ENCODE measurements at places on chromosomes 16 and 17. TPM values are rescaled to one million over a fixed set of nuclear protein-coding genes. Genes with fewer than 3 reads are reported as not detected.

GRCh38 chr17:80212511-80212910 lies 7.6 kb downstream of the SGSH start:
- no peak for DNase-seq

- no peak for DNase-seq
Measured at GRCh38 chr17:39660397-39661385, 4.5 kb upstream of the TCAP start.

DNA sequence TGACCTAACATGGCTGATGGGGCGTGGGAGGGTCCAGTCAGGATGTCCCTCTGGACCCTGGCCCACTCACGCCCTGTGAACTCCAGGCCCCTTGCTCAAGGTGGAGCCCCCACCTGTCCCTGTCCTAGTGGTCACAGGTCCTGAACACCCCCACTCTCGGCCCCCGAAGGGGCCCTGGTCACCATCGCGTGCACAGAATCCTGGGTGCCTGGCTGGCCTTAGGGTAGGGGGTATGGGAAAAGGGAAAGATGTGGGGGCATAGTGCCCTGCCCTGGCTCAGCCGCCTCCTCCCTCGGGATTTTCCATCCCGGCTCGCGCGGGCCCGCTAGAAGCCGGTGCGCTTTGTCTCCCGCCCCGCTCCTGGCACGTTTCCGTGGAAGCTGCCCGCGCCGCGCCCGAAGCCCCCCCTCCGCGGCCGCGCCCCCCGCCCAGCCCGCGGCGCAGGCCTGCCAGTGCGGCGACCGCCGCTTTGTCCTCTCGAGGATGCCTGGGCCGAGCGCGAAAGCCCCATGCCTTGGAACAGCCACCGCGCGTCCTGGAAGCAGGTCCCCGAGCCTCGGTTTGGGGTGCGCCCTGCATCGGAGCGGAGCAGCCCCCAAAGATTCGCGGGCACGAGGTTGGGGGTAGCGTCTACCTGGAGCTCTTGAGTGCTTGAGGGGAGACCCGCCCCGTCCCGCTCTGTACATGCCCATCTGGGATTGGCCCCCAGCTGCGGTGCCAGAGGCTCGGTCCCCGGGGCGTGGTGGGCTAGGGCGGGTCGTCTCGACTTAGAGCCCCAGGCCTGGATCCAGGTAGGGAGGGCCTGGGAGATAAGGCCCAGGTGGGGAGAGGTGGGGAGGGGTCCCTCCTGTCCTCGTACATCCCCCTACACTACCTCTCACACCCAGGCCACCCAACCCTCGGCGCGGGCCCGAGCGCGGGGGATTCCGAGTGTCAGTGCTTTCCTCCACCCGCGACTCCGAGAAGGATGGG lies 1.3 kb downstream of the SMPD3 start:
- DNase-seq: no peak

Gene TMC7
- 0.30 TPM for polyA plus RNA-seq

Gene TPSG1
- polyA plus RNA-seq: not detected

DNA sequence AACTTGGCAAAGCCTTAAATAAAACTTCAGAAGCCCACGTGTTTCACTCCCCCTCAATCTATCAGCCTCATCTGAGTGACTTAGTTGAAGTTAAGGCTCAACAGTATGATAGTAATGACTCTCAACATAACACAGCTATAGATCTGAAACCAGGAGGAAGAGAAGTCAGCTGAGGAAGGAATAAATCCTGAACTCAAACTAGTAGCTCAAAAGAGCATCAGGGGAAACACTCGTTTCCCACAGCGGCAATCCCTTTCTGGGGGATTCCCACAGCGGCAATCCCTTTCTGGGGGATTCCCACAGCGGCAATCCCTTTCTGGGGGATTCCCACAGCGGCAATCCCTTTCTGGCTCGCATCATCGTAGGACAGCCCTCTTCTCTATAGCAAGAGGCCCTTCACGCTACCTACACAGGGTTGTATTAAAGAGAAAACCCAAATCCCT lies 56.8 kb downstream of the ZZEF1 start:
- DNase-seq: no peak

DNA sequence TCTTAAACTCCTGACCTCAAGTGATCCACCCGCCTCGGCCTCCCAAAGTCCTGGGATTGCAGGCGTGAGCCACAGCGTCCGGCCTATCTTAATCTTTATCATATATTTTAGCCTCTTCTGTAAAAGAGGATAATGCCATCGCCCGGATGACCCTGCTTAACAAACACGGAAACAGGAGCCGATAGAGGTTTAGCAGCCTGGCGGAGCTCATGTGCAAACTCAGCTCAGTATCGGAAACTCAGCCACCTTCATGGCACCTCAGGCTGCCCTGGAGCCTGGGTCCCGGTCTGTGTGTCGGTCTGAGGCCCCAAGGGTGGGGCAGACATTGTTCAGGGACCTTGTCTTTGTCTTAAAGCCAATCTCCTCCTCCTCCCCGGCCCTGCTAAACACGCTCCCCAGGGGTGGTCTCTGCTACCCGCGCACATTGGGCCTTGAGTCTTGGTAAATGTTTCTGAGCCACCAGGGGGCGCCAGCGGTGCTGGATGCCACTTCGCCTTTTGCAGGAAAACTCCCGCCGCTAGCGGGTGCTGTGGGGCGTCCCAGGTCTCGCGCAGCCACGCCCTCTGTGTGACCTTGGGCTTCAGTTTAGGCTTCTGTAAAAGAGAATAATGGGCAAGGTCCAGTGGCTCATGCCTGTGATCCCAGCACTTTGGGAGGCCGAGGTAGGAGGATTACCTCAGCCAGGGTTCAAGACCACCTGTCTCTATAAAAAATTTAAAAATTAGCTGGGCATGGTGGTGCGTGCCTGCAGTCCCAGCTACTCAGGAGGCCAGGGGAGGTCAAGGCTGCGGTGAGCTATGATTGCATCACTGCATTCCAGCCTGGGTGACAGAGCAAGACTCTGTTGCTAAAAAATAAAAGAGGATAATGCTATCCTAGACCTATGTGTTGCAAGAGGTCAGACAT lies 2.7 kb downstream of the CETP start:
- DNase-seq: peak; percentile 92

DNA sequence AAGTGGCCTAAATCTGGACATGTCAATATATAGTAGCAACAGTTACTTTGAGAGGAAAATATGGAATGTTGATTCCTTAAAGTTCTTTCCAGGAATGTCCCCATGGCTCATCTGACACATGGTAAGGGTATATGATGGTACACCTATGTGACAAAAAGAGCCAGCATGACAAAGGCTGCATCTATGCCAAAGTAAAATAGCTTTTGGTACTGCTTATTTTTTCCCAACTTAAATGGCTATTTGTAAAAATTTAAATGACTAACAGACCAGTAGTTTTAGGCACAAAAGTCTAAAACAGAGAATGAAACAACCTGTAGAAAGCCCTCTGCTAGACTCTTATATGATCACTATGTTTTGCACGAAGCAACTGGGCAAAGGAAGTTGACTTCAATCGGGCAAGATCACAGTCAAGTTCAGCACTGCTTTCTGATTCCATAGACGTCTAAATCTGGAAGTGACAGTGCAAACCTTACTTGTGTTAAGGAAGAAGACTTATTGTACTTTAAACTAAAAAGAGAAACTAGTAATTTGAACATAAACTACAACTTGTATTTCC lies 135.1 kb downstream of the SKAP1 start:
- DNase-seq: peak; percentile 12

DNA sequence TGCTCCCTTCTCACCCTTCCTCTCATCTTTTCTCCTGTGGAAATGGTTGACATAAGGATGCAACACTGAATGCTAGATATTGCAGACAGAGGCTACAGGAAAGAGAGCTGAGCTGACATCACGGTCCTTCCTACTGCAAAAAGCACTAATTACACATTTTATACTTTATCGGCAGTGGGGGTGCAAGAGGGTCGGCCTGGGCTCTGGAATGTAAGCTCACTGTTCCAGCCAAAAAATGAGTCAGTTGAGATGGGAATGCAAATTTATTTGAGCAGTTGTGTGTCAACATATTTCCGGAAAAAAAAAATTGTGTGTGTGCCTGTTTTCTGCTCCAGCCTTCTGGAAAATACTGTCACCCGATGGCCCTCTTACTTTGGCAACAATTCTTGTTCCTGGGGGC lies 14.1 kb upstream of the MRTFB start:
- DNase-seq: peak; percentile 16

DNA sequence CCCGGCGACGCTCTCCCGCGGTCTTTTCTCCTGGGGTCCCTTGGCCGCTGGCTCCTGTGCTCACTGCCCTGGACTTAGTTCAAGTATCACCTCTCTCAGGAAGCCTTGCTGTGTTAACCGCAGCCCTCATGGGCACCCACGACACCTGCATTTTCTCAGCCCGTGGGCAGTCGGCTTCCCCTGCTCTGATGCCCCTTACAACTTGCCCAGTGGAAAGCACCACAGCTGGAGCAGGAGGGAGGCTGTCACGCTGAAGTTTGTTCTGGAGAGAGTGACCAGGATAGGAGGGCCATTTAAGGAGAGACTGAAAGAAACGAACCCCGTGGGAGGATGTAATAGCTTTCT lies 395 bp downstream of the STXBP4 start:
- DNase-seq: no peak

- peak; percentile 48 for DNase-seq
Measured at GRCh38 chr16:29951625-29952365, 10.1 kb upstream of the TMEM219 start.

Gene MIEF2
- 7.5 TPM for polyA plus RNA-seq

Gene ZFPM1
- polyA plus RNA-seq: 10.6 TPM

Gene ST6GALNAC2
- polyA plus RNA-seq: 3.9 TPM

DNA sequence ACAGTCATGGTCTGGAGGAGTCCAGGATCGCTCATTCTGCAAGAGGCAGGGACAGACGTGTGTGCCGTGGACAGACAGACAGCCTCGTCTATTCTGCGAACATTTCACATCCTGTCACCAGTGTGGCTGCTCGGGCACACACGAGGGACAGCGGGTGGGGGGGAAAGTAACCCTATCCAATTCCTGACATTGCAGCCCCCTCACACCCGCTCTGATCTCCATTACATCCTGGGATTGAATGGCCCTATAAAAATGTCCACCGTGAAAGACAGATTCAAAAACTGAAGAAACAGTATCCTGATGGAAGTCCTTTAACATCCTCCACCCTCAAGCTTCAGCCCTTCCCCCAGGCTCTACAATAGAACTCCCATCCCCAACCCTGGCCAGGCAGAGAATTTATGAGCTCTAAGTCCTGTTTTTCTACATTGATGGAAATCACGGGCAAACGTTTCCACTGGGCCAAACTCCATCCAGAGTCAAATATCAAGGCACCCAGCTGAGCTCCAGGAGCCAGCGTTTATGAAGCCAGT lies 39.4 kb downstream of the HS3ST3A1 start:
- DNase-seq: no peak

DNA sequence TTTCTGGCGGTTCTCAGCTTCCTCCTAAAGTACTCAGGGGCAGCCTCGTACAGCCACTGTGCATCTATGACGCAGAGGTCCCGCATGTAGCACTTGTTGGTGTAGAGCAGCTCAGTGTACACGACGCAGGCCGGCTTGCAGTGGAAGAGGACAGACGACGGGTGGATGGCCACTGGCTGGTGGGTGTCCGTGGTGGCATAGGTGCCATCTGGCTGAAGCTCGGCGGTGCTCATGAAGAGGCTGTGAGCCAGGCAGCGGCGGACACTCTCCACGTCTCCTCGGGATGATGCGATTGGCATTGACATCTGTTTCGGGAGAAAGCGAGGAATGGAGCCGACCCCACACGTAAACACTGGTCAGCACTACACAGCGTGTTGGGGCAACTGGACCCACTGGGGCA lies 5.3 kb upstream of the C1QBP start:
- DNase-seq: no peak

Gene RAMP2
- polyA plus RNA-seq: 19.2 TPM

- DNase-seq: no peak
Measured at GRCh38 chr16:29734786-29735185, 11.0 kb downstream of the C16orf54 start.

GRCh38 chr17:57099165-57099564 lies 14.1 kb downstream of the AKAP1 start:
- no peak for DNase-seq

Gene CSH2
- not detected for polyA plus RNA-seq

DNA sequence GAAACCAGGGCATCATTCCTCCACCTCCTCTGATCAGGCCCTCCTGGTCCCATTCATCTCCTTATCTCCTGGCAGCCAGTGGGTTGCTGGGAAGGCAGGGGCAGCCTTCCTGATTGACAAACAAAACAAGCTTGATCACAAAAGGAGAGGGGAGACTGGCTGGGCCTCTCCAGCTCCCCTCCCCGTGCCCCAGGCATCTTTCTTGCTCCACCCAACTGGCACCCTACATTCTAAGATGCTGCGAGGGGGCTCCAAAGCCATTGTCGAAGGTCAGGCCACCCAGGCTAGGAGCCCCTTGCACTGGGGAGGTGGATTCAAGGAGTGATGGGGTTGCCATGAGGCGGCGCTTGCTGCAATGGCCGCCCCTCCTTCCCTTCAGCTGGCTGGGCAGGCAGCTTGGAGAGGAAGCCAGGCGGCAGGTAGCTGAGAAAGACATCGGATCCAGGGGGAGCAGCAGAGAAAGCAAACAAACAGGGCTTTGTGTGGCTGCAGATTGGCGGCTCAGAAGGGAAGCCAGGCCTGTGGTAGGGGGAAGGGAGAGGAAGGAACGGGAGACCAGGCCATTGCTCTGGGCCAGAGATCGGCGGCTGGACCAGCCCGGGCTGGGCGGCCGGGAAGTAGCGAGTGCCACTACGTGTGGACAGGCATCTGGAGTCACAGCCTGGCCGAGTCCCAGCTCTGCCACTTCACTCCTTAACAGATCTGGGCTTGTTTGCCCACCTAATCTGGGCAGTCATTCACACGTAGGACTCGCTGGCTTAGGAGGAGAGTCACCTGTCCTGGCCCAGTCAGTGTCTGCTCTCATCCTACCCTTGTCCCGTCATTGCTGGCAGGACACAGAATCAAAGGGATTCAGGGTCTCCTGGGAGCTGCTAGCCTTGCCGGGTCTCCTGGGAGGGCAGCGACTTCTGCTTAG lies 12.3 kb downstream of the RAI1 start:
- DNase-seq: peak; percentile 86

GRCh38 chr17:41812381-41813151 lies at the start of gene FKBP10:
TSS of gene FKBP10 (plus strand) at chr17:41813004. CDS start at chr17:41813035, 31 bp downstream.
- DNase-seq: peak; percentile 39

Gene AGRP
- polyA plus RNA-seq: not detected

Gene KRTAP4-4
- not detected for polyA plus RNA-seq

DNA sequence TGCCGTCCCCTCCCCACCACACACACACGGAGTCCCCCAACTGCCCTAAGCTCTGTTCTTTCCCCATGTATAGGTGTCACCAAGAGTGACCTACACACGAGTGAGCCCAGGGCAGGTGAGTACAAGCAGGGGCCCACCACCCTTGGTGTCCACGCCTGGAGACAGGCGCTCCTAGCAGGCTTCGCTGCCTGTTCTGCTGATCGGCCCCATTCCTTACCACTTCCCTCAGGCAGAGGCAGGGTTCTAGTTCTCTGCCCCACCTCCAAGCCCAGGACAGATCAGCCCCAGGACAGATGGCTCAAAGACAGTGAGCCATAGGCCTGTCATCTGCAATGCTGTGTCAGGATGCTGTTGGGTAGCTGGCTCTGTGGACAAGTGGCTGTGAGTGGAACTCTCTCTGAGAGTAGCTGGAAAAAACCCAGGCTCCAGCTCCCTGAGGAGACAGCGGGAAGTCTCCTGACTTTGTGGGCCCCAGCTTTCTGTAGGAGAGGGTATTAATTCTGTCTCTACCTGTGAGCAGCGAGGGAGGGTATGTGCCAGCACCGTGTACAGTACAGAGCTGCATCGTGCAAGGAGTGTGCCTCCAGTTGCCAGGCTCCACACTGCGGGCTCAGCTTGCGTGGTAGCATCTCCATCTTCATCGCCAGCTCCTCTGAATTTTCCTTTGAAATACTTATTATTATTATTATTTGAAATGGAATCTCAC lies 897 bp downstream of the TP53I13 start:
- DNase-seq: peak; percentile 31

- DNase-seq: no peak
Measured at GRCh38 chr17:50428831-50429424, 2.9 kb downstream of the ACSF2 start.
